ENCODE measurements at places on chromosomes 3 and 15.

- DNase-seq = no peak
Observed at GRCh38 chr3:56536735-56537134, 20.2 kb upstream of the CCDC66 start.

DNA sequence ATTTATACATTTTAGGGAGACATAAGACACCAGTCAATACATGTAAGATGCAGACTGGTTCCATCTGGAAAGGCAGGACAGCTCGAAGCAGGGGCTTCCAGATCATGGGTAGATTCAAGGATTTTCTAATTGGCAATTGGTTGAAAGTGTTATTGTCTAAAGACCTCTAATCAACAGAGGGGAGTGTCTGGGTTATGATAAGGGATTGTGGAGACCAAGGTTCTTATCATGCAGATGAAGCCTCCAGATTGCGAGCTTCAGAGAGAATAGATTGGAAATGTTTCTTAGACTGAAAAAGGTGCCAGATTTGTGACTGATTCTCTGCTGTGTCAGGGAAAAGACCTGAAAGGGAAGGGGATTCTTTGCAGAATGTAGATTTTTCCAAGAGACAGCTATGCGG, 15.1 kb downstream of the TM2D3 start:
- no peak for DNase-seq

DNA sequence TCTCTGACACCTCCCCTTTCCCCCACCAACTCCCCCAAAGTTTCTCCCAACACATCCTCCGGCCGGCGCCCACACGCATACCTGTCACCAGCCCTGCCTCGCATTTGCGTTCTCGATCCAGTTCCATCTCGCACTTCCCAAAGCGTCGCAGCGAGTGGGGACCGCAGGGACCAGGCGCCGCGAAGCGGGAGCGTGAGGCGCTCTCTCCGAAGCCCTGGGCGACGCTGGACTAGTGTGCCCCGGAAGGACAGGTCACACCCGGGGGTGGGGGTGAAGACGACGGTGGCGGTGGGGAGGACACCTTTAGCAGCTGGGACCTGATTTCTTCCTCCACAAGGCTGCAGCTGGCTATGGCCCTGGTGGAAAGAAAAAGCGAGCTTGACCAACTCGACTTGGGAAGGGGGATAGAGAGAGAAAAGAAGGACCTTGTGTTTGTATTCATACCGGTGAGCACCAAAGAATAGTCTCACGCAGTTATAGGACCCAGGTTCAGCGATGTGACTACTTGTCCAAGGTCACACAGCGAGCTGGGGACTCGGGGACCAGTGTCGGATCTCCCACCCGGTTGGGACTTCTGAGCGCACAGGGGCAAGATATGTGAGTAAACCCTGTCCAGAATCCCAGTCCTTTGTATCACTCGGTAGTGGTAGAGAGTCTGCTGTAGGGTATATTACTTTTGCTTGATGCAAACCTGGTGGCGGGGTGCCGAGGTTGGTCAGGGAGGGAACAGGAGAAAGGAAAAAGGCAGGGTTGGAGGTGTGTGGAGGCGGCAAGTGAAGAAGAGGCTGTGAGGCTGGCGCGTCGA, 607 bp upstream of the GHSR start:
- no peak for DNase-seq

- DNase-seq = no peak
Observed at GRCh38 chr3:184796954-184797353, 15.0 kb upstream of the VPS8 start.

- no peak for DNase-seq
Observed at GRCh38 chr3:34256791-34257190, 458.4 kb downstream of the PDCD6IP start.

- no peak for DNase-seq
Observed at GRCh38 chr3:184505076-184505878, 56.3 kb upstream of the EPHB3 start.

DNA sequence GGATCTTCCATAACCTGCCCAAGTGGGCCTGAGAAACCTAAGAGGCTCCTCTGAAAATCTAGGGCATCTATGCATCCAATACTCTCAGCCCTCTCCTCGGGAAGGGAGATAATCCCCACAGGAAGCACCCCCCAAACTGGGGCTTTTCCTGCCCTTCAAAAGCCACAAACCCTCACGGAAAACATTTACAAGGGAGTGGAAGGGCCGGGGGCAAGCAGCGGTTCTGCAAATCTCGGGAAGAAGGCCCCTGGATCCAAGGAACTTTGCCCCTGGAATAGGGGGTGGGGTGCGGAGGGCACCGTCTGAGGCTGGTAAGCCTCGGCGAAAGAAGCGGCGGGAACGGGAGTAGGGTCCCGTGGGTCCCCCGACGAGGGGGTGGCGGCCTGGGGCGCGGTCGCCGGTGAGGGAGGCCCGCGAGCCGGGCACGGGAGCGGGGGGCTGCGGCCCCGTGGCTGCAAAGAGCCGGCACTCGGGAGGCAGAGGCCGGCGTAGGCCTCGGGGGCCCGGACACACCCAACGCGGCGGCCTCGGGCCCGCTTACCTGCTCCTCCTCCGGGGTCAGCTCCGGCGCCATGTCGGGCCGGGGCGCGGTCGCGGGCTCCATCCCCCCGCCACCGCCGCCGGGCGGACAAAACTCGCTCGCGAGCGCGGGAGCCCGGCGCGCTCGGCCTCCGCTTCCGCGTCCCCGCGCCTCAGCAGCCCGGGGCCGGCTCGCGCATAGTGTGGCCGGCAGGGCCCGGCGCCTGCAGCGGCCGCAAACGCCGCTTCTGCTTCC, 755 bp downstream of the PTPN9 start:
- DNase-seq = peak; percentile 14

DNA sequence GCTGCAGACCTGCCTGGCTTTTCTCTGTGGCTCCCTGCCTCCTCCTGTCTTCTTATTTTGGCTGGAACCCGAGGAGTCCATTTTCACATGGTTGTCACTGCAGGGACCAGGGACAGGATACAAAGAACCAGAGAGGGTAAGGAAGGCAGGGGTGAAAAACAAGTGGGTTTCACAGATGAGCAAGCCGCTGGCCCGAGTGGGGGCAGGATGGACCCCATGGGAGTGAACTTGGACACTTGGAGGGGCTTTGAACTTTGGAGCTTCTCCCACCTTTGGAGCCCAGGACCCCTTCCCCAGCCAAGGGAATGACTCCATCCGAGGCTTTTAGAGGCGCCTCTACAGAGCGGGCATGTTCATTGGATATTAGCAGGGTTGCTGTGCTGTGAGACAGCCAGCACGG, 26.9 kb upstream of the ADCY5 start:
- DNase-seq = no peak

- DNase-seq = no peak
Observed at GRCh38 chr3:8156831-8157230, 344.8 kb upstream of the LMCD1 start.

- DNase-seq = no peak
Observed at GRCh38 chr3:30112411-30112810, 494.0 kb upstream of the TGFBR2 start.

- no peak for DNase-seq
Observed at GRCh38 chr3:66592927-66593625, 92.3 kb upstream of the LRIG1 start.

DNA sequence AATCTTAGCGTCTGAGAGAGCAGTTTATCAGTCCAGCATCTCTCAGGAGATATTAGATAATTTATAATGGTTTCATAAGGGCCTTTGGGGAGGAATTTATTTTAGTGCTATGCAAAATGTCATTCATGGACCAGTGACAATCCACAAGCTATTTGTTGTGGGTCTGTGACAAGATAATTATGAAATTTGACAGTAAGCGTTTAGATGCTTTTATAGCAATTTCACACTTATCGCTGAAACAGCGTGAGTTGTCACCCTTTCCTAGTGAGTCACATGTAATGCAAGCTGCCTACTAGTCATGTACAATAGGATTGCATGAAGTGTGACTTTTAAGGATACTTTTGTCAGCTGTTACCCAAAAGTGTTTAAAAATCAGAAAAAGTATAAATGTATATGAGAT, 315.6 kb upstream of the THBS1 start:
- no peak for DNase-seq

- no peak for DNase-seq
Observed at GRCh38 chr3:153513236-153513635, 351.2 kb downstream of the RAP2B start.

GRCh38 chr3:10004506-10004905, 17.9 kb upstream of the EMC3 start:
- DNase-seq = no peak

- DNase-seq = no peak
Observed at GRCh38 chr3:18946524-18946923, 201.8 kb upstream of the KCNH8 start.

- DNase-seq = no peak
Observed at GRCh38 chr3:152328841-152329240, 60.1 kb downstream of the MBNL1 start.

GRCh38 chr3:147572970-147573340, 163.8 kb downstream of the ZIC1 start:
- no peak for DNase-seq

DNA sequence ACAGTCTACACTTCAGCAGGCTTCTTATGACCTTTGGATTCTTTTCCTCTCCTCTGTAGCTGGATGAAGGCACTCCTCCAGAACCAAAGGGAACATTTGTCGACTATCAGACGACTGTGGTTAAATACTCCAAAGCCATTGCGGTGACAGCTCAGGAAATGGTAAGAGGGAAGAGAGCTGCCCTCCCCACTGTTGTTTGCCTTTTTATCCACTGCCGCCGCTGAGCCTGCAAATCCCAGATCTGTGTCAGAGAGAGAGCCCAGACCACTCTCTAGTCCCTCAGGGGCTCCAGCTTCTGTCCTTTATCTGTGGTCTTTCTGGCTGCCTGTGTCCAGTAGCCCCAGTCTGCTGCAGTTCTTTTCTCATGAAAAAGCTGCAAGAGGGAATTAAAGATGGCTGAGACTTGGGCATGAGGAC, 261.5 kb upstream of the TPM1 start:
- DNase-seq = no peak

DNA sequence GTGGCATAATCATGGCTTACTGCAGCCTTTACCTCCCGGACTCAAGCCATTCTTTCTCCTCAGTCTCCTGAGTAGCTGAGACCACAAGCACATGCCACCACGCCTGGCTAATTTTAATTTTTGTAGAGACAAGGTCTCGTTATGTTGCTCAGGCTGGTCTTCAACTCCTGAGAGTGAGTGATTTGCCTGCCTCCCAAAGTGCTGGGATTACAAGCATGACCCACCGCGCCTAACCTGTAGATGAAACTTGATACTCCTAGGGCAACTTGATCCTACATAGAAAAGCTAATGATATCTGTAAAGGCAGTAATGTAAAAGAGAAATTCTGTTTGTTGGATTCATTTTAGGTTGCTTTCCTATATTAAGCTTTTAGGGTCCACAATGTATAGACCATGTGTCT, 391.9 kb upstream of the THRB start:
- no peak for DNase-seq

- DNase-seq = no peak
Observed at GRCh38 chr15:68300115-68300940, 22.8 kb downstream of the FEM1B start.

DNA sequence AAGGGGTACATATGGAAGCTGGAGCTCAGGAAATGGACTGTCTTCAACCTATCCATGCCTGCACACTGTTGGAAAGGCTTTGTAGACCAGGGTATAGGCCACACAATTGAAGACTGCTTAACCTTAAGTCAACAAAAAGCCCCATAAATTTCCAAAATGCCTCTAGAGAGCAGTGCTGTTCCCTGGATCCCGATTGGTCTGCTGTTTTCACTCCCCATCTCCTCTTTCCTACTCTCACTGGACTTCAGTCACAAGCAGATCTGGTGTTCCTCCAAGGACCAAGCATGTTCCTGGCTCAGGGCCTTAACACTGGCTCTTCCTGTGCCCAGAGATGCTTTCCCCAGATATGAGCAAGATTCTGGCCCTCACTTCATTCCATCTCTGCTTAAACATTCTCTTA, 22.8 kb upstream of the LRRC34 start:
- DNase-seq = no peak

- DNase-seq = no peak
Observed at GRCh38 chr3:122458992-122459391, 43.1 kb upstream of the WDR5B start.

GRCh38 chr3:32376115-32376514, 15.5 kb upstream of the CMTM7 start:
- no peak for DNase-seq

- no peak for DNase-seq
Observed at GRCh38 chr3:69752241-69752640, 13.0 kb downstream of the MITF start.

DNA sequence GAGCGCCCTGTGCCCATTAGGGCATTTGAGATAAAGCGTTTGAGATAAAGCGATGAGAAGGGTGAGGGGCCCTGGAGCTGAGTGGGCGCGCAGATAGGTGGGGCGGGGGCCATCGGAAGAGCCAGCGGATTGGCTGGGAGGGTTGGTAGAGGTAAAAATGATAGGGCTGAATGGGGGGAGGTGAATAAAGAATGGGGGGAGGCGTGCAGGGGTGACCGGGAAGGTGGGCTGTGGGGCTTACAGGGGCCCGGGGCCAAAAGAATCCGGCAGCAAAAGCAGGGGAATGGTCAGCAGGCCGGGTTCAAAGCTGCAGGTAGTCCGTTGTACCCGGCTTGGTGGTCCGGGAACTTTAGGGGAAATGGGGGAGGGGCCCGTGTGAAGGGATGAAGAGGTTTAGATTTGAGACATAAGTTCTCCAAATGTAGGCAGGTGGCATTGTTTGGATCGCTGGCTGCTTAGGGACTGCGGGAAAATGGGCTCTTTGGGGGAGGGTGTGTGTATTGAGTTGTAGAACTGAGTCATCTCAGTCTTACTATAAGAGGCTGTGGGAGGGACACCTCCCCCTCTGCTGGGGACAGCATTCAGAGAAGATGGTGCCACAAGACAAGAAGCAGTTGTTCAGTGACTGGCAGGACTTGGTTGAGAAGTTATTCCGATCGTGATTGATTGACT, 610 bp downstream of the ARID3B start:
- peak; percentile 41 for DNase-seq

DNA sequence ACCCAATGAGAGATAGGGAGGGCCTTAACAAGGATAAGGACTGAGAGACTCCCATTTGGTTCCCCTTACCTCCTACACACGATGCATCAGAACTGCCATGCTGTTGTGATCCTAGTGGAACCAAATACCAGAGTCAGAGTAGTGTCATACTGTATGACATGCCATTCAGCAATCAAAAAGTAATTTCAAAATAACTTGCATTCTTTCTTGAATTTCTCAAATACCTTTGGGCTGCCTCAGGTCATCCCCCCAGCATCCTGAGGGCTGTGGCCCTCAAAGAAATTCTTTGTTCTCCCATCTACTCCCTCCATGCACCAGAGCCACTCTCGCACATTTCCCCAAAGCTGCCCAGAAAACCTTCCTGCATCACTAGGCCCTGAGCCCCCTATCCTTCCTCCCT, 68.9 kb upstream of the PPP2R3A start:
- DNase-seq = no peak

- DNase-seq = no peak
Observed at GRCh38 chr3:61665987-61666386, 104.6 kb downstream of the PTPRG start.

GRCh38 chr3:126540342-126540849, 16.4 kb downstream of the CHST13 start:
- no peak for DNase-seq

GRCh38 chr3:46269556-46269955, 27.3 kb downstream of the CCR3 start:
- no peak for DNase-seq

- DNase-seq = no peak
Observed at GRCh38 chr3:34360713-34361112, 562.3 kb downstream of the PDCD6IP start.

GRCh38 chr15:66161108-66161507, 92.4 kb downstream of the MEGF11 start:
- DNase-seq = no peak

- DNase-seq = no peak
Observed at GRCh38 chr3:27840807-27841594, 118.9 kb upstream of the EOMES start.

- no peak for DNase-seq
Observed at GRCh38 chr3:38549082-38549481, 52.9 kb downstream of the EXOG start.

GRCh38 chr15:76345880-76346668, 9.5 kb downstream of the ISL2 start:
- DNase-seq = no peak
